ENCODE measurements at places on chromosomes 1 and 21. TPM values are rescaled to one million over a fixed set of nuclear protein-coding genes. Genes with fewer than 3 reads are reported as not detected.

DNA sequence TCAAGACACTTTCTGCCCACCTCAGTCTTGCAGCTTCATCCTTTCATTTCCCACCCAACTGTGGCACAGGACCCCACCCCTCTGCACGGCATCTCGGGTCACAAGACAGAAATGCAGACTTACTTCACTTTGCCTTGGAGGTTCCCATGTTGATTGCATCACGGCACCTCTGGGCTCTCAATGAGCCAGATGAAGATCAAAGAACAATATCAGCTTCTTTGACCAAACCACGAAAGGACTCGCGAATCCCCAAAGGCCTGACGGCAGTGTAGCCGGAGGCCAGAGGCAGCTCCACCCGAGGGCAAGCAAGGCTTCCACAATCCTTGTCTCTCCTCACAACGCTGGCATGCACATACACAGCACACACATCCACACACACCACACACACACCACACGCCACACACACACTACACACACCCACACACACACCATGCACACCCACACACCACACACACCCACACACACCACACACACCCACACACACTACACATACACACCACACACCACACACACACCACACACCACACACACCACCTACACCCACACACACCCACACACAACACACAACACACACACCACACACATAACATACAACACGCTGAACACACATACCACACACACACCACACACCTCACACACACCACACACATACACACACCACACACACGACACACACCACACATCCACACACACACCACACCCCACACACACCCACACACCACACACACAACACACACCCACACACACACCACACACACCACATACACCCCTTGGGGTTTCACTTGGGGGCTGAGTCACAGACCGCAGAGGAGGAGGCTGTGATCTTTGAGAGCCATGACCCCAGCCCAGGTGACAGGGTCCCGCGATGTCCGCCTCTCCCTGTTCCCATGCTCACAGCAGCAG lies 35.8 kb downstream of the UBASH3A start:
- no peak for DNase-seq

DNA sequence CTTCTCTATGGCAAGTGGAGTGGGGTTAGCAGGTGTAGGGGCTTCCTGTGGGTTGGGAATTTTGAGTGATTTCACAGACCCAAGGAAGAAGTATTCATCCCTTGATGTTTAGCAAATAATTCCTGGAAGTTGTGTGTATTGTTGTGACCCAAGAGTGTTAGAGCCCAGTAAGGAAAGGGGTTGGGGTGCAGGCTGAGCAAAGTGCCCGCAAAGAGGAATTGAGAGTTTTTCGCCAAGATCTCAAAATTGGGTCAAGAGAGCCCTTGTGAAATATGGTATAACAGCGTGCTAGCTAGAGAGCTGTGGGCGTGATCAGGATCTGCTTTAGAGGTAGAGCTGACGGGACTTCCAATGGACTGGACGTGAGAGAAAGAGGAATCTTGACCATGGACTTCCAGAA lies 73.0 kb upstream of the LAPTM5 start:
- DNase-seq = no peak

GRCh38 chr21:38712664-38713063 lies 93.1 kb upstream of the ETS2 start:
- no peak for DNase-seq

CAMK1G gene
- 2.4 TPM for total RNA-seq
